ENCODE measurements at places on chromosomes 12 and 14. TPM values are rescaled to one million over a fixed set of nuclear protein-coding genes. Genes with fewer than 3 reads are reported as not detected.

LGR5 gene
- total RNA-seq, result not detected

DNA sequence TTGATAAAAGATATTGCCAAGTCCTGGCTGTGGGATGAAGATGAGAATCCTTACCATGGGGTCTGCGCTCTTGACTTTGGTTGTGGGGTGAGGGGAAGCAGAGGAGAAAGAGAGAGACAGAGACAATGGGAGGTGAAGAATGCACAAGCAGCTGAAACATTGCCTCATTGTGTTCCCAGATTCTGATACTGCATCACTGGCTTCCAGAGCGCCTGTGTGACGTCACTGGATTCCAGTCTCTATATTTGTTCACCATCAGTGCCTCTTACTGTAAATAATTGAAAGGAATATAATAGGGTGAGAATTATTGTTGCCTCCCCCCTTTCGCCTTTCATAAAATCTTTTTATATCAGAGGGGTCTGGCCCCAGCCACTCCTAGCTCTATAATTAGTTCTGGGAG, 188.9 kb upstream of the NTF3 start:
- DNase-seq, result no peak

INHBE gene
- not detected for total RNA-seq

DNA sequence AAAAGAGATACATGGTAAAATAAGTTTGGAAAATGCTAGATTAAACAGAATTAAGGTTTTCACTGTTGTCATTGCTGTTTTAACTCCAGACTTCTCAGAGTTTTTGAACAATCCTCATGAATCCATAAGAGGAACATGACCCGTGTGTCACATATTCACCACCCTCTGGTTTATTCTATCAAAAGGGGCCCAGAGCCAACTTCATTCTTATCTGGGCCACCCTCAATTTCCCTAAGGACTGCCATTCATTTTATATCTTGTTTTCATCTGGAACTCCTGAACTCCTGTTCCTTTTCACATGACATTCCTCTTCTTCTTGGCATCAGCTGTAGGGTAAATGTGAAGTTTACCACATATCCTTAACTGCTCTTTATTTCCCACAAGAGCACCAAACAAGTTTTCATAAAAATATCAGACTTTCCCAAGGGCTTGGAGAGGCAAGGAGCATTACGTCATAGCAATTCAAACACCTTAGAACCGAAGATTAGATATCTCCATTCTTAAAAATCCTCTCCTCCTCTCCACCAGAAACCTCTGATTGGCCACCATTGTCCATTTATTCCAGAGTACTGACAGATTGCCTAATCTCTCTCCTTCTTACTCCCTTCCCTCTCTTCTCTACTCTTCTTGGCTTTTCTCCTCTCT, 225.2 kb downstream of the SEC23A start:
- peak; percentile 96 for DNase-seq

DNA sequence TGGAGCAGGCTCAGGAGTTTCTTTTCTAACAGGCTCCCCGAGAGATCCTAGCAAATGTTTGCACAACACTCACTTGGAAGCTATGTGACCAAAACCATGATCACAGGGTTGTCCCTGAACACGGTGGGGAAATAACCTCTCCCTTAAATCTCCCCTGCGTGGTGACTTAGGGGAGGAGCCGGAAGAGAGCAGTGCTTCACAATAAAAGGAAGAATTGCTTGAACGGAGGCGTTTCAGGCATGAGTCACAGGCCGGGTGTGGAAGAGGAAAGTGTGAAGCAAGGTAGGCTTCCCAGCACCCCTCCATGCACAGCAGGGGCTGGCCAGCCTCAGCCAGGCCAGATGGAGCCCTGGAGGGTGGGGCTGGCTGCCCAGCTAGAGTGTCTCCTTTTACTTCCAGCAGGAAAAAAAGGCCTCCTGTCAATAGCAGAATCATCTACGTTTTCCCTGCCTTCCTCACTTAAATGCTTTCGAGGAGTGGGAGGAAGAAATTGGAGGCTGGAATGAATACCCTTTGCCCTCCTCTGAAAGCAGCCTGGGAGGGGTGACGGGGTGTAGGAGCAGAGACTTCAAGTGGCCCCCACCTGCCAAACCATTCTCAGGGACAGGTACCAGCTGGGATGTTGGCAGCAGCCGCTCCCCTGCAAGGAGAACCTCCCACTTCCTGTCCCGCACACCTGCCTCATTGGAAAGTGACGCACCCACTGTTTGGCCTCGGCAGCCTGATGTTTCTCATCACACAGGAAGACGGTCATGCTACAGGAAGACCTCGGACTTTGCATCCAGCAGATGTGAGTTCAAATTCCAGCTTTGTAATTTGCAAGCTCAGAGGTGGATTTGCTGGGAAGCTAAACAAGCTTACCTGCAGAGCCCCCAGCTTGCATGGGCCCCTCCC, 30.1 kb upstream of the PPP2R5C start:
- DNase-seq, result peak; percentile 52

FSCB gene
- not detected for total RNA-seq
